CD4-positive, alpha-beta T cell treated with Interferon alpha-2 for 1 hour (primary cell): ENCODE measurements at places on chromosomes 11 and 22.

- no peak for DNase-seq
Measured at GRCh38 chr11:1796413-1797011, 32.8 kb upstream of the CTSD start.

GRCh38 chr11:108909041-108909440, 244.2 kb downstream of the DDX10 start:
- no peak for DNase-seq

GRCh38 chr11:47616726-47617416, 22.7 kb upstream of the C1QTNF4 start:
- peak; percentile 8 for DNase-seq

DNA sequence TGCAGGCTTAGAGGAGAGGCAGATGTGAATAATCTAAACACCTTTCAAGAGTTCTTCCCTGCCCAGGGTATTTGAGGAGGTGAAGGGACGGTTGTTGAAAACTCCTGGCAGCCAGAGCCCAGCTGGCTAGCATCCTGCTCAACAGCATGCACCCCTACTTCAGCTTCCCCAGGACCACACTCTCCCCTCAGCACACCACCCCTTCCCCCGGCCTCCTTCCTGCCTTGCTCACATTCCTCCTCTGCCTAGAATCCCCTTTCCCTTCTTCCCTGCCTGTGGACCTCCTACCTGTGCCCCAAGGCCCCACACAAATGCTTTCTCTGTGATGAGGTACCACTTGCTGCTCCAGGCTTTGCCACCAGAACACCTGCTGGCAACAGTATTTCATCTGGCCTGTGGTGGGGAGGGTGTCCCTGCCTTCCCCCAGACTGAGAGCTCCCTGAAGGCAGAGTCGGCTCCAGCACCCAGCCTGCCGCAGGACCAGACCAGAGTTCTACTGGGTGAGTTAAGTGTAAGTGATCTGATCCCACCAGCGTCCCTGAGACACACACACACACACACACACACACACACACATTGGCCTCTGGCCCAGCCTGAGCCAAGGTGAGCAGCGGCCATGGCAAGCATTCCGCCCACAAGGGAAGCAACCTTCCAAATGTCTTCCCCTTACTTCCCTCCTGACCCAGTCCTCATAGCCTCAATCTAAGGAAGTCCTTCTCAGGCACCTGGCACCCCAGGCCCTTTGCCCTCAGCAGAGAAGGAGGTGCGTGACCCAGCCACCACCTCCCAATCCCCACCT, 79.5 kb downstream of the PDE2A start:
- DNase-seq = no peak
